ENCODE measurements at places on chromosomes 6 and 20.

DNA sequence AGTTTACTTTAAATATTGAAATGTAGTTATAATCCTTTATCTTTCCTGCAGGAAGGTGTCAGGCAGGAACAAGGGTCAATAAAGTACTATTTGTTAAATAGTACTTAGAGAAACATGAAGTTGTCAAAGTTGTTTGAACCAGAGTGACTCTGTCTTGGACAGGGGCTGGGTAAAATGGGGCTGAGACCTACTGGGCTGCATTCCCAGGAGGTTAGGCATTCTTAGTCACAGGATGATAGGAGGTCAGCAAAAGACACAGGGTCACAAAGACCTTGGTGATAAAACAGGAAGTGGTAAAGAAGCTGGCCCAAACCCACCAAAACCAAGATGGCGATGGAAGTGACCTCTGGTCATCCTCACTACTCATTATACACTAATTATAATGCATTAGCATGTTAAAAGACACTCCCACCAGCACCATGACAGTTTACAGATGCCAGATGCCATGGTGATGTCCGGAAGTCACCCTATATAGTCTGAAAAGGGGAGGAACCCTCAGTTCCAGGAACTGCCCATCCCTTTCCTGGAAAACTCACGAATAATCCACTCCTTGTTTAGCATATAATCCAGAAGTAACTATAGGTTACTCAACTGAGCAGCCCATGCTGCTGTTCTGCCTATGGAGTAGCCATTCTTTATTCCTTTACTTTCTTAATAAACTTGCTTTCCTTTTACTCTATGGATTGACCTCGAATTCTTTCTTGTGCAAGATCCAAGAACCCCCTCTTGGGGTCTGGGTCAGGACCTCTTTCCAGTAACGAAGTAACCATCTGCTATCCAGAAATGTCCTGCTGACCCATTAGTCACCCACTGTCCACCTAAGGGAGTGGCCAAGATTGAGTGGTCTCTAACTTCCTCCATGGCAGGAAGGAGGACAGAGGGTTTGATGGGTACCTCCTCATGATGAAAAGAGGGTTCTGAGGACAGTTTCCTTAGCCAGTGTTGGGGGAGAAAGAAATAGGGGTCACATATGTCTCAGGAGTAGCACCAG lies 19.6 kb downstream of the SLC22A2 start:
- DNase-seq, result no peak

GRCh38 chr20:10454151-10454750 lies 19.1 kb downstream of the SLX4IP start:
- DNase-seq, result no peak

DNA sequence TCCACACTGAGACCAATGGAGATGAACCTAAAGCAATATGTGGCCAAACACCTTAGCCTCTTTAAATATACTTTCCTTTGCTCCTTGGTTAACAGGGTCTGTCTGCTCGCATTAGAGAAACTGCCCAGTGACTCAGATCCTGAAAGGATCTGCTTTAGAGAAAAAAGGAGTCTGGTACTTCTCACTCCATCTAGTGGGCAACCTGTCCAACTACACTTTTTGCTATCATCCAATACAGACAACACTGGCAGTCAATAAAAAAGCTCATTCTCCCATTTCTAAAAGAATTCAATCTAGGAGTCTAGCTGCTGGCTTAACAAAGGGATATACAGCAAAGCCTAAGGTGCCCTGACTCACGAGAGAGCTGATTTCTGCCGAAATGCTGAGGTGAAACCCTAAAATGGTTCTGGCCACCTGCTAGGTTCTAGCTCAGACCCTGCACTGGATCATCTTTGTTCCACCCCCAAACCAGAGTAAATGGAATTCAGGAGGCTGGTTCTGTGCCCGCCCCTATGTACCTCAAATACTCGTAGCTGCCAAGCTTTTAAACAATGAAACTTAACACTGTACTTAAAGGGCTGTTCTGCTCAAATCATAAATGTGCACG lies 11.5 kb downstream of the GNL1 start:
- DNase-seq, result no peak

DNA sequence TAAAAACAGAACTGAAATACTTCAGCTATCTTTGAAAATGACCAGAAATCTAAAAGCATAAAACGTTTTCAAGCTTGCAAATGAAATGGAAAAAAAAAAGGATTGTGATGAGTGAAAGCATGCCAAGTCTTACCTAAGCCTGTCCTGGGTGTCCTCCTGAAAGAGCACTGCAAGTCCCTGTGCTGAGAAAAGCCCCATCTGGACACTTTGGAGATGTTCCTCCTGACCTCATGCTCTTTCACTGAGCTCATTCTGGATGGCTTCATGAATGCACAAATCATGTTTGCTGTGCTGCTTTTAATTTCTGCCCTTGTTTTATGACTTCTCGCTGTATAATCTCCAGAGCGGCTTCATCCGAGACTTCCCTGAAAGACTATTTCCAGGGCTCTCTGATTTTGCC lies 136.0 kb downstream of the SOD2 start:
- DNase-seq, result no peak

GRCh38 chr6:87714093-87714842 lies 12.2 kb upstream of the AKIRIN2 start:
- no peak for DNase-seq

DNA sequence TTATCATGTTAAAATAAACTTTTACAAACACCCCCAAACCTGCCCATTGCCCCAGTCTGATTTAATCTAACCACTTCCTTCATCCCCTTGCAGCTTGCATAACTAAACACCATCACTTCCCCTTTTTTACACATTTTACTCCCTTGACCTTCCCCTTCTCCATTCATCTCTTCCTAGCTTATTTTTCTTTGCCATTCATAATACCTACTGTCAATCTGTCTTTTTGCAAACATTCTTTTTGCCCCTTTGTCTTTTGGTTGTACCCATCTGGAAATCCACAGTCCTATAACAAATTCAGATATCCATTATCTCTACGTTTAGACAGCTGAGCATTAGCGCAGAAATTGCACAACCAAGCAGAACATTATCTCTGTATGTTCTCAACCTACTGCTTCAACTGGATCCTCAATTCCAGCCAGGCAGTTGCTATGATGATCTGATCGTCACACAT lies 51.2 kb downstream of the C6orf52 start:
- DNase-seq, result no peak

DNA sequence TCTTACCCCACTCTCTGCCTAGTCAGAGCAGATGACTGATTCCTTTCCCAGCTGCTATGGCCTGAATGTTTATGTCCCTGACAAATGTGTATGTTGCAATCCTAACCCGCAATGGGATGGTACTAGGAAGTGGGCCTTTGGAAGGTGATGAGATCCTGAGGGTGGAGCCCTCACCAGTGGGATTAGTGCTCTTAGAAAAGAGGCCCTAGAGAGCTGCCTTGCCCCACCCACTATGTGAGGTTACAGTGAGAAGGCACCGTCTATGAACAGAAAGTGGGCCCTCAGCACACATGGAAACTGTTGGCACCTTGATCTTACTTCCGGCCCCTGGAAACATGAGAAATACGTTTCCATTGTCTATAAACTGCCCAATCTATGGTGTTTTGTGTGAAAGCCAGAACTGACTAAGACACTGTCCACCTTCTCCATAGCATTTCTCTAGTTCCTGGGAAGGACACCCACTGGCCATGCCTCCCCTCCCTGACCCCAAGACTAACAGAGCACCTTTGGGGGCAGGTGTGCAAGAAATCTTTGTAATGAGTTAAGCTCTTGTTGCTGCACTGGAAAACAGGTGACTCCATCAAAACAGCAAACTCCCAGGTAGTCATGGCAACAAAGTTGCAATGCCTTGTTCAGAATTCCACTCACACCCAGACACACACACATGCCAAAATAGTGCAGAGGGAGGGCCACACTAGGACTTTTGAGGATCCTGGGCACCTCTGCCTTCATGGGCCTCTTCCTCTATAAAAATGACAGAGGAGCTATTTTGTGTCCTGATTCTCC lies 16.2 kb downstream of the GABRR2 start:
- no peak for DNase-seq

All from stimulated activated CD4-positive, alpha-beta T cell treated with anti-CD3 and anti-CD28 coated beads, Interleukin-1b, Interleukin-23, amount 100 ng/mL, for 1 hour (primary cell).